ENCODE measurements at places on chromosomes 1 and 21.

DNA sequence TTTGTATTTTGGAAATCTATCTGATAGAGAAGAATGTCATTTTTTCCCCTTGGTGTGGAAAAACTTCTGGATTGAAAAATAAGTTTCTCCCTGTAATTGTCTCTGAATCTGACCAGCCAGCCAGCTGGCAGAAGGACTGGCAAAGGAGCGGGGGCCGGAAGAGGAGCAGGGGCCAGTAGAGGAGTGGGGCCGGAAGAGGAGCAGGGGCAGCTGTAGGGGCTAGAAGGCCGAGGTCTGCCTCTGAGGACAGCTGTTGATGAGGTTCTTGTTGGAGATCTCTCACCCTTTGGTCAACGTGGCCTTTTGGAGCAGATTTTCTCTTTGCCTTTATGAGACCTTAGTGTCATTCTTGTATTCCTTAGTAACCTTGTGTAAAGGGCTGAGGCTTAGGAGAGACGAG, 121.8 kb downstream of the GALNT2 start:
- no peak for DNase-seq

DNA sequence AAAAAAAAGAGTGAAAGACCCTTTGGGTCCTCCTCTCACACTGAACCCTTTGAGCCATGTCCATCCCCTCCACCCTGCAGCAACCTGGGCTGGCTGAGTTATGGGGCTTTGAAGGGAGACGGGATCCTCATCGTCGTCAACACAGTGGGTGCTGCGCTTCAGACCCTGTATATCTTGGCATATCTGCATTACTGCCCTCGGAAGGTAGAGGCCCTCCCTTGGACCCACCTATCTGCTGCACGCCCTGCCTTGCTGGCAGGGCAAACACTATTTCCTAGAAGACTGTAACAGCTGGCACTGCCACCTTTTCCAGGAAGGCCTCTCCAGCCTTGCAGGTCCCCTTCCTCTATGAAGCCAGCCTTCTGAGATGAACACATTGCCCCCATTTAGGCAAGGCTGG, 1.1 kb downstream of the SLC50A1 start:
- DNase-seq: no peak

DNA sequence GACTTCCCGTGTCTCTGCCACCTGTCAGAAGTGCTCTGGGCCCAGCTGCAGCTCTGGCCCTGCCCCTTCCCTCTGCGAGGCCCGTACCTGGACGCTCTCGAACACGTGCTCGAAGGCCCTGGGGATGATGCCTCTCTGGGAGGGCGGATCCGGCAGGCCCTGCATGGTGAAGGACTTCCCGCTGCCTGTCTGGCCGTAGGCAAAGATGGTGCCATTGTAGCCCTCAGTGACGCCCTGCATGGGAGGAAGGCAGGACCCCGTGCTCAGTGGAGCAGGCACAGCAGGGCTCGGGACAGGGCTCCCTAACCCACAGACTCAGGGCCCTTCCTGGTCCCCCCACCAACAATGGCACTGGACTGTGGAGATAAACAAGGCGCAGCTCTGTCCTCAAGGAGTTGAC, 2.4 kb downstream of the KIF17 start:
- no peak for DNase-seq

DNA sequence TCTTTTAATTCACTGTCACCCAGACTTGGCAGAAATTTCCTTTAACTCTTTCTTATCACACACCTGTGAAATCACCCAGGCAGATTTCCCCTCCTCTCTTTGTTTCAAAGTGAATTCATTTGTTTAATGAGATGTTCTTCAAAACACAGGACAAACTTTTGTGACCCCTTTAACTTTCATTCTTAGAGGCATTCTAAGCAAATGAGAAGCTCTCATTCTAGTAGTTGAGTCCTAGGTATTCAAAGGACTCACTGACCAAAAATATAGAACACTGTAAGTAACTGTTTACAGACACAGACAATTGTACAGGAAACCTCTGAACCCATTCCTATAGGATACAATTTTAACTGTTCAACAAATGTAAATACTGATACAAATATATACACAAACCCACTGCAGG, 16.9 kb downstream of the LRRC8C start:
- no peak for DNase-seq

- no peak for DNase-seq
Measured at GRCh38 chr1:210129759-210130158, 102.8 kb upstream of the SERTAD4 start.

GRCh38 chr1:20730690-20731056, 1.8 kb downstream of the SH2D5 start:
- DNase-seq: no peak

- no peak for DNase-seq
Measured at GRCh38 chr1:243595527-243596210, 254.4 kb downstream of the AKT3 start.
